ENCODE measurements at places on chromosomes 2 and 18.
A peak's percentile ranks its signal among the peaks of the same experiment; 100 is the strongest.

GRCh38 chr18:13543144-13543543 lies 183.2 kb downstream of the FAM210A start:
- DNase-seq: no peak

GRCh38 chr2:156229724-156230362 lies 102.7 kb downstream of the NR4A2 start:
- no peak for DNase-seq

DNA sequence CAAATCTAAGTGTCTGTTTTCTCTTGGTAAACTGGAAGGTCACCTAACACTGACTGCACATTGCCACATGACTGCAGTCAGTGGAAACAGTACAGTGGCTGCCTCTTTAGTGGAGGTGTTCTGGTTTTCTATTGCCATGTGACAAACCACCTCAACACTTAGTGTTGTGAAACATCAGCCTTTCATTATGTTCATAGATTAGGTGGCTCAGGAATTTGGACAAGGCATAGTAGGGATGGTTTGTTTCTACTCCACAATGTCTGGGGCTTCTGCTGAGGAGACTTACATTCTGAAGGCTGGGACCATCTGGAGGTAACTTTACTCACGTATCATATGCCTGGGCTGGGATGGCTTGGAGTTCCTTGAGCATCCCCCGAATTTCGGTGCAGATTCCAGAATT lies 26.5 kb downstream of the CCDC85A start:
- no peak for DNase-seq

DNA sequence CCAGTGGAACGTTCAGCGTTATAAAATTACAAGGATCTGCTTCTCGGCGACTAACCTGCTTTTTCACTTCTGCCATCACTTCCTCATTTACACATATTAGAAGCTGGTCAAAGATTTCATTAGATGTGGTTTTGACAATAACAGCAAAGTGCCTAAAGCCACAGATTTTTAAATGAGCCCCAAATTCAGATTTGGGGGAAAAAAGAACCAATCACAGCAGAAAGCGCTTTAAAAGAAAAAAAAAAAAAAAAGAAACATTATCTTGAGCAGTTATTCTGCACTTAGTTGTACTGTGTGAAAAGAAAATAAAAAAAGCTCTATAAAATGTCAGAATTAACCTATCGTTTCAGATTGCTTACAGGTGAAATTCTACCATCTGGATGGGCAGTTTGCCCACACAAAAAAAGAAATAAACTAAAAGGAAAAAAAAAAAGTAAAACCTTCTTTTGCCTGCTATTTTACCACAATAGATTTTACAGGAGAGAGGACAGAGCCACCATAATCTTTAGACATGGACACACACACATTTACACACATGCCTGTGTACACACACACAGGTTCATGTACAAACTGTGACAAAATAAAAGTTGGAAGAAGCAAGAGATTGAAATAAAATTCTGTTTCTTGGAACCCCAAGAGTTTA lies 167.2 kb downstream of the TCF4 start:
- no peak for DNase-seq

DNA sequence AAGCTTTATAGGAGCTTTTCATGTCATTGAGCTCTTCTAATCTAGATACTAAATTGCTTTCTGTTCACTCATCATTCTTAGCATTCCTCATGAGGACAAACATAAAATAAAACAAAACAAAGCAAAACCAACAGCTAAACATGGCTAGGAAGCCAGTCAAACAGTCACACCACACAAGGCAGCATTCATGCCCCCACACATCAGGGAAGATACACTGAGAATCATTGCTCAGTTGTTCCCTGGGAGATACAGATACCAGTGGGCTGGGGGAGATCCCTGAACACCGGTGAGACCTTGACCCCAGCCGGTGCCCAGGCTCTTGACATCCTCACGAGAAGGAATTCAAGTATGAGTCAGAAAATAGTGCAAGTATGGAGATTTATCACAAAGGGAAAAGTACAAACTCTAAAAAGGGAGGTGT lies 177.9 kb upstream of the ARL4C start:
- no peak for DNase-seq

- no peak for DNase-seq
Observed at GRCh38 chr2:69988086-69988635, 26.7 kb upstream of the ASPRV1 start.

GRCh38 chr2:110115291-110116032 lies at the start of gene MALL:
MALL (minus strand) TSS chr2:110115822; CDS start chr2:110115792, 30 bp downstream.
- DNase-seq: no peak

DNA sequence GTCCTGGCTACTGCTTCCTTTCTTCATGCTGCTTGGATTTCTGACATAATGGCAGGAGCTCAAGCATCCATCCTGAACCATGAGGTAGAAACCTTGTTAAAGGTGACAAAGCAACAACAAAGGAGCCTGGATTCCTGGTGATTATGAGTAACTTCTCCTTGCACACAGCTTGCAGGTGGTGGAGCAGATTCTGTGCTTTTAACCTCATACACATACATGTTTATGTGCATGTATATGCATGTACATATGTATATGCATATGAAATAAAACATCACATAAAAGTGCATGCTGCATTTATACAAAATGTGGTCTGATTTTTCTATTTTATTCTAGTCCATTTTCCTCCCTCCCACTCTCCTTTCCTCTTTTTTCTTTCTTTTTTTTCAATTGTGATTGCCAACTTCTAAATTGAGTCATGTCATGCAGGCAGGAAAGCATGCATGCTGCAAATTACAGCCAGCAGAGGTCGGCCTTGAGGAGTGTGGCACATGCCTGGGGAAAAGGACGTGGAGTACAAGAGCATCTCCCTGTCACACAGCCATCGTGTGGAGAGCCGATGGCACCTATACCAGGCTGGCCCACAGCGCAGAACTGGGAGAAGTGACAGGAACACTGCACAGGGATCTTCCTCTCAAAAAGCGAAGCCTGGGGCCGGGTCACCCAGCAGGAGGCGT lies 17.9 kb downstream of the LCT start:
- DNase-seq: no peak

GRCh38 chr18:48674758-48675351 lies 136.0 kb downstream of the CTIF start:
- DNase-seq: no peak

DNA sequence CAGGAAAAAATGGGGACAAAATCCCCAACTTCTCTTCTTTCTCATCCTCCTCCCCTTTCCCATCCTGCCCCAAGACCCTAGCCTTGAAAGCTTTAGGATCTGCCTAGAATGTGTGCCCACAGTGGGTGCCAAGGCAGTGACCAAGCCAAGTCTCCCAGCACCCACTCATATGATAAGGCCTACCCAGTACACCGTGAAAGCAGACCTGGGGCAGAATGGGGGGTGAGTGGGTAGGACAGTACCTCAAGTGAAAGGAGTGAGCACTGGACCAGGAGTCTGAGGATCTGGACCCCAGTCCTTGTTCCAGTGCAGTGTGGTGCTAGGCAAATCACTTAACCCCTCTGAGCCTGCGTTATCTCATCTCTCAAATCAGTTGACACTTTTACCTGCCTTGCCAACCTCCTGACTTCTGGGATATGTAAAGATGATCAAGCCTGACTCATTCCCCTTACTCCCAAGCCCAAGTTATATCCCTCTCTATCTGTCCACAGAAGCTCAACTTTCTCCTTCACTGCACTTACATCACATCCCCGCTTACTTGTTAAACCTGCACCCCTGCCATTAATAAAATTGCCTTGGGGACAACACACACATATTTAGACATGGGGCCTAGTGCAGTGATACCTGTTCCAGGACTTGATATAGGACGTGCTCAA lies 109.7 kb downstream of the ATL2 start:
- DNase-seq: no peak

DNA sequence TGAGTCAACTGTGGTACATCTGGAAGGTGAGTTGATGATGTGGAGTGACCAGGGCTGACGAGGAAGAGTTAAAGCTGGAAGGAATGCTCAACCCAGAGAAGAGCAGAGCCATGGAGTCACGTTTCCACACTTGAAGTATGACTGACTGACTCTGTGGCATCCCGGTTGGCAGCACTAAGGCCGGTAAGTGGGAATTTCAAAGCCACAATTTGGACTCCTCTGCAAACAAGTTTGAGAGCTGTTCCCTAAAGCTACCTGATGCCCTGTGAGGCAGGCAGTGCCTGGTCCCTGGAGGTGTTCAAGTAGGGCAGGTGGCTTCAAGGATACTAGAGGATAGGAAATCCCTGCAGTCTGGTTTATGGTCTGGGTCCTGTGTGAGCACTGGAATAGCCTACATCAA lies 69.3 kb upstream of the ITGB6 start:
- no peak for DNase-seq

DNA sequence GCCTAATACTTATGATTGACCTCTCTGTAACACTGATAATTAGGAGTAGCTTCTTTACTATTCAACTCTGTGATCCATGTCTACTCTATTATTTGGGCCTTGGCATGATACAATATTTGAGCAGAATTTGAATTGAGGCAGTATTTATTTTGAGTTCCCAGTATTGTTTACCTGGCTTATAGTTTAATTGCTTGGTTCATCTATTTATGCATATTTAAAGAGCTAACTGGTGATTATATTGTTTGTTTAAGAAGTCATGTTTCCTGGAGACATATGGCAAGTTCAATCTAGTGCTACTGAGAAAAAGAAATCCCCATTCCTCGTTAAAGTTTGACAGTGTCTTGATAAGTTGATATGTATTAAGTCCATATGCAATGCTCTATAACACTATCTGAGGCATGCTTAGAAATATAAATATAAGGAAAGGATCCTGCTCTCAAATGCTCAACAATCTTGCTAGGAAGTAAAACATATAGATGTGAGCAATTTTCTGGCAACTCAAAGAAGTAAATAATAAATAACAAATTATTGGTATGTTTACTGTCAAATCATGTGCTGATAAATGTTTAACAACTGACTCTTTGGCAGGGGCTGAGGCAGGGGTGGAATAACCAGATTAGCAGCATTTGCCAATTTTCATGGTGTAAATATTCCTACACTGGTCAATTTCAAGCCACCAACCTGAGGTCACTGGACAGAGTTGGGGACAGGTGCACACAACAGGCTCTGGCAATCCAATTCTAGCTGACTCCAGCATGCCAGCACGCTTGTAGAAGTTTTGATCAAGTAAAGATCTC lies 430.2 kb upstream of the PIK3C3 start:
- no peak for DNase-seq

GRCh38 chr2:167287212-167287611 lies 398.9 kb downstream of the XIRP2 start:
- no peak for DNase-seq

DNA sequence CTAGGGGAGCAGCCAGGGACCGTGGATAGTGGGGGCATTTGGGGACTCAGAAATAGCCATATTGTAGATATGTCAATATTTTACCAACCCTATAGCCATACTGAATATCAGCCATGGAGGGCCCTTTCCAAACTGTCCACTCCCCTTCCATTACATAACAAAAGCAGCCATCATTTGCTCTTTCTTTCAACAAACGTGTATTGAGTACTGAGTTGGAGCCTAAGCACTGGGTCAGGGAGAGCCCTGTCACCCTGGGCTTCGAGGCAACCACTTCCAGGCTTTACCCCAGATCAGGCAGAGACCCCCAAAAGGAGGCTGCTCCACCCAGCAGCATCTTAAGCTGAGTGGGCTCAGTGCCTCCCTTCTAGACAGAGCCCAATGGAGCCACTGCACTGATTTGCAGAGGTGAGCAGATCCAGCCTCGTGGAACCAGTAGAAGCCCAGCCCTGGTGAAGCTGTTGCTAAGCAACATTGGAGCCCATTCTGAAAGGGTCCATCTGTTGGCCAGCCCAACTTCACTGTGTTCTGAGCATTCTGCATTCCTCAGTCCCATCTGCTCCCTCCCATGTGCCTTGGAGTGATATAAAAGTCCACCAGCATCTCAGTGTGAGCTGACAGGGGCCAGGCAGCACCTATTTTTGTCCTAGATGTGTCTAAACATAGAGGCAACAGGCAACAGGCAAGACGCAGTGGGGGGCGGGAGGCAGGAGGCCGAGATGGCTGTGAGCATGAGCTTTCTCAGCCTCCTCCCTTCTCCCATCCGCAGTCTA lies 112.1 kb downstream of the PLB1 start:
- no peak for DNase-seq

GRCh38 chr2:119860924-119861323 lies 101.2 kb downstream of the PTPN4 start:
- DNase-seq: no peak

- DNase-seq: no peak
Observed at GRCh38 chr18:35707674-35708073, 126.1 kb downstream of the GALNT1 start.

- DNase-seq: no peak
Observed at GRCh38 chr2:230327418-230328154, 593 bp downstream of the SP140L start.

- no peak for DNase-seq
Observed at GRCh38 chr2:233056961-233057605, 3.1 kb upstream of the INPP5D start.

DNA sequence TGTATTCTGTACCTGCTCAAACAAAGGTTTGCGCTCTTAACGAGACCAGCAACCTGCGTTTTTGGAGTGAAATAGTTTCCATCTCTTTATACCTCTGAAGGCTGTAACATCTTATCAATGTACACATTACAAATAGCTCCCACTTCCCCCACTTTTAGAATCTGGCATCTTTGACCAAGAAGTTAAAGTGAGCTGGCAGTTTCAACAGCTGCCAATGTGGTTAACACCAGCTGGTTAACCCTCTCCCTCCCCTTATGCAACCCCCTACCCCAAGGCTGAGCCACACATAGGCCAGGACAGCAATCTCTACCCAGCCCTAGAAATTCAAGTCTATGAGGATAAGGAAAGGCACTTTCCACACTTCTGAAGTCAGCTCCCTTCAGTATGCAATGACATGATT lies 2.2 kb upstream of the SERTAD2 start:
- DNase-seq: no peak

GRCh38 chr2:192016265-192016664 lies 169.4 kb upstream of the CAVIN2 start:
- no peak for DNase-seq

GRCh38 chr18:3224223-3224622 lies 4.5 kb upstream of the MYOM1 start:
- no peak for DNase-seq

GRCh38 chr18:62420513-62421209 lies 95.6 kb downstream of the TNFRSF11A start:
- DNase-seq: peak; percentile 55

DNA sequence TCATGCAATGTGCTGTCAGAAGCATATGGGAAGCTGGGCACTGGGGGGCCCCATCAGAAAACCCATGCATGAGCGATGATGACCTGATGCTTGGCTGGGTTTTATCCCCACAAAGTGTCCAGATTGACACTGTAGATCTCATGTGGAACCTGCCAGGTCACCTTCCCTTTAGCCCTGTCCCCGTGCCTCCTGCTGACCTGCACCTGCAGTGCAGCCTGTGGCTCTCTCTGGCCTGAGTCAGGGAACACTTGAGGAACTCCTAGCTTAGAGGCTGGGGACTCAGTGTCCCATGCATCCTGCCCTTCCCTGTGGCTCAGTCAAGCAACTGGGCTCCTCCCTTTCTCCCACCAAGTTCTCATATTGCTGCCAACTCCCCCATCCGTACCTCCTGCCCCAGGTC lies 57.7 kb downstream of the PDCL3 start:
- no peak for DNase-seq

- no peak for DNase-seq
Observed at GRCh38 chr2:43191947-43192516, 34.4 kb downstream of the ZFP36L2 start.
